ENCODE measurements at places on chromosomes 16 and 17.

- DNase-seq: no peak
Measured at GRCh38 chr16:11254913-11255736, 879 bp downstream of the SOCS1 start.

DNA sequence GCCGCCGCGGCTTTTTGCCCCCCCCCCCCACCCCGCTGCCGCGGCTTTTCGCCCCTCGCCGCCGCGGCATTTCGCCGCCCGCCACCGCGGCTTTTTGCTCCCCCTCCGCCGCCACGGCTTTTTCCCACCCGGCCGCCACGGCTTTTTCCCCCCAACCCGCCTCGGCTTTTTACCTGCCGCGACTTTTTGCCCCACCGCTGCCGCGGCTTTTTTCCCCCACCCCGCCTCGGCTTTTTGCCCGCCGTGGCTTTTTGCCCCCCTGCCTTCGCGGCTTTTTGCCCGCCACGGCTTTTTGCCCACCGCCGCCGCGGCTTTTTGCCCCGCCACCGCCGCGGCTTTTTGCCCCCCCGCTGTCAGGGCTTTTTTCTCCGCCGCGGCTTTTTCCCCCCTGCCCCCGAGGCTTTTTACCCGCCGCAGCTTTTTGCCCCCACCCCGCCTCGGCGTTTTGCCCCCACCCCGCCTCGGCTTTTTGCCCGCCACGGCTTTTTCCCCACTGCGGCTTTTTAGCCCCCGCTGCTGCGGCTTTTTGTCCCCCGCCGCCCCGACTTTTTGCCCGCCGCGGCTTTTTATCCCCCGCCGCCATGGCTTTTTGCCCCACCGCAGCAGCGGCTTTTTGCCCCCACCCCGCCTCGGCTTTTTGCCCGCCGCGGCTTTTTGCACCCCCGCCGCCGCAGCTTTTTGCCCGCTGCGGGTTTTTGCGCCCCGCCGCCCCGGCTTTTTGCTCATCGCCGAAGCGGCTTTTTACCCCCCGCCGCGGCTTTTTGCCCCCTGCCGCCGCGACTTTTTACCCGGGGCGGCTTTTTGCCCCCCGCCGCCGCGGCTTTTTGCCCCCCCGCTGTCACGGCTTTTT lies 527.8 kb upstream of the WSB1 start:
- no peak for DNase-seq

GRCh38 chr17:81870981-81871386 lies at the start of gene ARHGDIA:
Gene ARHGDIA (minus strand): TSS chr17:81871337. CDS start chr17:81869930, 1,407 bp downstream.
- DNase-seq: no peak

DNA sequence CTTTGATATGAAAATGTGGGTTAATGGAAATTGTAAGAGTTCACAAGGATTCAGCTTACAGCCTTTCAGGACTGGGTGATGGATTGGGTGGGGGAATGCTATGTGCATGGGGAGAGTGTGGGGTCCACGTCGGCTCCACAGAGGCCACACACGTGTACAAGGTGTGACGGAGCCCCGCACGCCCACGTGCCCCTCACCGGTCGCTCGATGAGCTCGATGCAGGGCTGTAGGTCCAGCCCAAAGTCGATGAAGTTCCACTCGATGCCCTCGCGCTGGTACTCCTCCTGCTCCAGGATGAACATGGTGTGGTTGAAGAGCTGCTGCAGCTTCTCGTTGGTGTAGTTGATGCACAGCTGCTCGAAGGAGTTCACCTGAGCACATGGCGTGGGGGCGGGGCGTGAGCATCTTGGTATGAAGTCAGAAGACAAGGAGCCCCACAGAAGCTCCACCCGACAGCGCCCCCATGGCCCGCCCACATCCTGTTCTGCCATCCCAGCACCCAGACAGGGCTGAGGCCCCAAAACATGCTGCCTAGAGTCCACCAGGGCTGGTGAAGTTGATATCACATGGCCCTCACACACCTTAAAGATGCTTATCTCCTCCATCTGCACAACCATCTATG lies 99.1 kb downstream of the MYH11 start:
- no peak for DNase-seq

DNA sequence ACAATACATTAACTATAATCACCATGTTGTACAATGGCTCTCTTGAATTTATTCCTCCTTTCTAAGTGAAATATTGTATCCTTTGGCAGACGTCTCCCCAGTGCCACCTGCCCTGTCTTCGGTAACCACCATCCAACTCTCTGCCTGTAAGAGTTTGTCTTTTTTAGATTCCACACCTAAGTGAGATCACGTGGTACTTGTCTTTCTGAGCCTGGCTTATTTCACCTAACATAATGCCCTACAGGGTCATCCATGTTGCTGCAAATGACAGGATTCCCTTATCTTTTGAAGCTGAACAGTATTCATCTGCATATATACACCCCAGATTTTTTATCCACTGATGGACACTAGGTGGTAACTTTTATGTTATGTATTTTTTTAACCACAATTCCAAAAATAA lies 24.2 kb downstream of the ORC6 start:
- no peak for DNase-seq

DNA sequence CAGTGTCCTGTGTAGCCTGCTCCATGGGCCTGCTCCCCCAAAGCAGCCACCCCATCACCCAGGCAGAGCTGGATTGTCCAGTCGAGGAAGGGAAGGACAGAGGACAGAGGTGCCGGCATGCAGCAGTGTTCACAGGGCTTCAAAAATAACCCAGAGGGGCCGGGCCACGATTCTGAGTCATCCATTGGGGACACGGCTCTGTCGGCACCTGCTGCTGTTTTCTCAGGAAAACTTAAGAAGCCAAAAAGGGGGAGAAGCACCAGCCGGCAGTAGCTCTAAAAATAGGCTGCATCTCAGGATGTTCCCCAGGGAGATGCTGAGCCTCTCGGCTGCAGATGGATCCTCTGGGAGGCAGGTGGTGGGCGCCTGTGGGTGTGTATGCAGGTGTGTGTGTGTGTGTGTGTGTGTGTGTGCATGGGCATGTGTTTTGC lies 1.6 kb downstream of the CA7 start:
- DNase-seq: no peak

DNA sequence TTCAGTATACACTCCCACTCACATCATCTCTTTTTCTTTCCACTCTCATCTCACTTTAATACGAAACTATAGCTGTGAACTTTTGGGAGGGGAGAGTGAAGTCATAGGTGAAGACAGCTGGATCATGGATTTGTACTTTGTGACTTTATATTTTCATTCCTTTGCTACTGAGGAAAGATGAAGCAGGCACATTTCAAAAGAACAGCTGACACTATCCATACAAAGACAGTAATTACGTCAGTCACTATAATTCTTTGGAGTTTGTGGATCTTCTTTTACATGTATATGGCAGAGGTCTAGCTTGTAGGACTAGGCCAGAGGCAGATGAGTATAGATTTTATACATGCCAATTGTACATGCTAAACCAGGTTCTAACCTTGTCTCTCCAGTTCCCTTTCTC lies 346.3 kb downstream of the BCAS3 start:
- no peak for DNase-seq

DNA sequence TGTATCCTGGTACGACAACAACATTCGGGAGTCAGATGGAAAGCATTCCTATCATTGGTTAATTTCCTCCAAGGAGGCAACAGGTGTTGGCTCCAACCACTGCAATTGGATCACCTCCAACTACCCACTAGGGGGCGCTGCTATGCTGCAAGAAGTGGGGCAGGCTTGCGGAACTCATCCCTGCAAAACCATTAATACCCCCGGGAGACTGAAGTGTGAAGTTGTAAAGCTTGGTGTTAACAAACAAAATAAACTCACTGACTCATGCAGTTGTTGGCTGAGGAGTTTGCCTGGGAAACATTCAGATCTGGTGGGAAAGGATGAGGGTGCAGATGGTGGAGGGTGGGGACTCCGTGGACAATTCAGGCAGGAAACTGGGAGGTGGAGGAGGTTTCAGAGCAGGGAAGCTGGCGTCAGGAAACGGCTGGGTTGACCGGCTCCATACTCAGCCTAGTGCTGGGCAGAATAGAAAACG lies 84.9 kb downstream of the HS3ST2 start:
- peak; percentile 40 for DNase-seq
